GM12878 (cell line): ENCODE measurements at places on chromosomes 1 and 21. TPM values are rescaled to one million over a fixed set of nuclear protein-coding genes. Genes with fewer than 3 reads are reported as not detected.

Gene LRRN2
- 0.03 TPM in 1 of 2 replicates, not detected in the other for polyA plus RNA-seq

Gene SIM2
- 0.02 TPM in 1 of 2 replicates, not detected in the other for polyA plus RNA-seq

Gene FCRLB
- 9.2 and 10.9 TPM in 2 replicates for polyA plus RNA-seq

Gene SGIP1
- 0.15 TPM in 1 of 2 replicates, not detected in the other for polyA plus RNA-seq

Gene OR6N1
- not detected in 2 replicates for polyA plus RNA-seq

Gene KRTAP20-3
- not detected in 2 replicates for polyA plus RNA-seq

Gene KIF26B
- 0.85 and 2.1 TPM in 2 replicates for polyA plus RNA-seq
